ENCODE measurements at places on chromosomes 3 and 15.

DNA sequence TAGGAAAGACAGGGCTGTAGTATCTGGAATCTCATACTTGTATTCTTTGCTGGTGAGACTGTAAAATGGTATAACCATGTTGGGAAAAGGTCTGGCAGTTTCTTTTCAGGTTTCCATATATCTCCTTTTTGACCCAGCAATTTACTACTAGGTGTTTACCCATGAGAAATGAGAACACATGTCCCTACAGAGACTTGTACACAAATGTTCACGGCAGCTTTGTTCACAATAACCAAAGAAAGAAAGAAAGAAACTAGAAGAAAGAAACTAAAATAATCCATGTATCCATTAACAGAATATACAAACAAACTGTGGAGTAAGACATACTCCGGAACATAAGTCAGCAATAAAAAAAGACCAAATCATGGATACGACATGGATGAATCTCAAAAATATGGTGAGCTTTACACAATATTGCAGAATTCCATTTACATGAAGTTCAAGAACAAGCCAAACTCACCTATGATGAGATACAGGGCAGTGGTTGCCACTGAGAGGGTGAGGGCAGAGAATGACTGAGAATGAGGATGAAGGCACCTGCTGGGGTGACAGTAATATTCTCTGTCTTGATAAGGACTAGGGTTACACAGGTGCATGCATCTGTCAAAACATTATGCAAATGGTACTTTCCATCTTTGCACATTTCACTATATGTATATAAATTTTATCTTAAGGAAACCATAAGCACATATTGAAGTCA lies 2.7 kb downstream of the RFTN1 start:
- DNase-seq, result no peak

GRCh38 chr15:74318376-74319137 lies 48.9 kb downstream of the CYP11A1 start:
- no peak for DNase-seq

GRCh38 chr15:74808078-74808839 lies 4.4 kb upstream of the LMAN1L start:
- DNase-seq, result no peak

- DNase-seq, result peak; percentile 17
These were observed 140.1 kb downstream of the SMAD6 start for GRCh38 chr15:66841953-66842681.

- no peak for DNase-seq
These were observed 53.5 kb downstream of the IQCH start for GRCh38 chr15:67307889-67308597.

DNA sequence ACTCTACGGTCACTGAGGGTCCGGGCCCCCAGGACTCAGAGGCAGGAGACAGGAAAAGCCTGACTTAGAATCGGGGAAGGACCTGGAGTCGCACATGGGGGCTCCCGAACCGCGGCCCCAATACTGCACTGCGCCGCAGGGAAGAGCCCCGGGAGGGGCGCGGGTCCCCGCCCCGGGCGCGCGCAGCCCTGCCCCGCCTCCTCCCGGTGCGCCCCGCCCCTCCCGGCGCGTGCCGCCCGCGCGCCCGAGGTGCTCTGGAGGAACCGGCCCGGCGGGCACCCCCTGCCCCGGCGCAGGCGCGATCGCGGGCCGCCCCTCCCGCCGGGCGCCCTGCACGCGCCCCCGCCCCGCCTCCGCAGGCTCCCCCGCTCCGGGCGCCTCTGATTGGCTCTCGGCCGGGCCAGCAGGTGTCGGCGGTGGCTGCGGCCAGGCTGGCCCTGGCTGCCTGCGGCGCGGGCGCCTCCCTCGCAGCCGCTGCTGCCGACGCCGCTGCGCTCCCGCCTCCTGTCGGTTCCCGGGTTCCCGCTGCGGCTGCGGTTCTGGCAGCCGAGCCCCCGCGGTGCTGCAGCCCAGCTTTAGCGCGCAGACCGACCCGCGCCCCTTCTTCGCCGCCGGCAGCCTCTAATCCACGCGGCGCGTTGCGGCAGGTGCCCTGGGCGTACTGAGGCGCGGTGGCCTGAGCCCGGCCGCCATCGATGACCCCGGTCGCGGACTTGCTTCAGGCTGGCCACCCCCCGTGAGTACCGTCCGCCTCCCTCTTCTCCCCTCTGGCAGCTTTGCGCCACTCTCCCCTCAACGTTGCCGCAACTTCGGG lies at the start of gene MYRIP:
Gene MYRIP, plus strand, starts transcription at position 429 of the 814 bp plus-strand sequence. CDS start 91,208 bp downstream, outside the sequence.
- DNase-seq, result peak; percentile 37

Measured in pons (tissue), 1 donor.